Esophagus squamous epithelium (tissue), 5 donors: ENCODE measurements at places on chromosomes 13 and 19. TPM values are rescaled to one million over a fixed set of nuclear protein-coding genes. Genes with fewer than 3 reads are reported as not detected.
A peak's percentile ranks its signal among the peaks of the same experiment; 100 is the strongest.

GRCh38 chr13:114081761-114082681 is 50.4 kb downstream of the RASA3 start:
- no peaks in the 10 kb centered on the region for H3K36me3 ChIP-seq
- H3K4me1 ChIP-seq = peaks cover 17% of the 10 kb centered on the region
- H3K27ac ChIP-seq = no peak overlapping the region
- DNase-seq = no peak
- no peak overlapping the region for H3K4me3 ChIP-seq

- no peaks in the 10 kb centered on the region for H3K36me3 ChIP-seq
- DNase-seq = no peak
- no peaks in the 10 kb centered on the region for H3K27me3 ChIP-seq
- H3K4me1 ChIP-seq = peaks cover 49% of the 10 kb centered on the region
Measured at GRCh38 chr13:48567515-48568369, 34.9 kb upstream of the RCBTB2 start.

DNA sequence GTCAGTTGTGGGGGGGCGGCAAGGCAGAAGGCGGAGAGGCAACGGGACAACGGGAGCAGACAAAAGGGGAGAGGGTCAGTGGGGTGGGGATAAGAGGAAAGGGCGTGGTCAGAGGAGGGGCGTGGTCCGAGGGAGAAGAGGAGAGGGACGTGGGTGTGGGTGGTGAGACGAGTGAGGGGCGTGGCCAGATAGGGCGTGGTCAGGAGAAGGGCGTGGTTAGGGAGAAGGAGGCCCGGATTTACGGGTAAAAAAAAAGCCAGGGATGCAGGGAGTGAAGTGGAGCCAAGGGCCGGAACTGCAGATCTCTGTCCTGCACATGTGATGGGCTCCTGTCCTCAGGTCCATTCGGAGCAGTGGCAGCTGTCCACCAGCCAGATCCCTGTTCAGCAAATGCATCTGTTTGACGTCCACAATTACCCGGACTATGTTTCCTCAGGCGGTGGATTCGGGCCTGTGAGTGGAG is 21.5 kb downstream of the CPT1C start:
- no peak for DNase-seq
- H3K4me3 ChIP-seq = no peak overlapping the region
- H3K36me3 ChIP-seq = no peaks in the 10 kb centered on the region
- H3K4me1 ChIP-seq = peaks cover 4% of the 10 kb centered on the region
- H3K27me3 ChIP-seq = no peaks in the 10 kb centered on the region
- no peak overlapping the region for H3K27ac ChIP-seq

- no peak overlapping the region for H3K4me3 ChIP-seq
- no peaks in the 10 kb centered on the region for H3K36me3 ChIP-seq
- H3K27me3 ChIP-seq = no peaks in the 10 kb centered on the region
Measured at GRCh38 chr13:44292545-44292944, 81.1 kb upstream of the SERP2 start.

- DNase-seq = no peak
- no peaks in the 10 kb centered on the region for H3K36me3 ChIP-seq
- H3K4me1 ChIP-seq = no peaks in the 10 kb centered on the region
- H3K27me3 ChIP-seq = no peaks in the 10 kb centered on the region
- no peak overlapping the region for H3K27ac ChIP-seq
Measured at GRCh38 chr13:80036845-80037504, 304.0 kb downstream of the SPRY2 start.

The ZNF442 gene
- 0.53 TPM for total RNA-seq

DNA sequence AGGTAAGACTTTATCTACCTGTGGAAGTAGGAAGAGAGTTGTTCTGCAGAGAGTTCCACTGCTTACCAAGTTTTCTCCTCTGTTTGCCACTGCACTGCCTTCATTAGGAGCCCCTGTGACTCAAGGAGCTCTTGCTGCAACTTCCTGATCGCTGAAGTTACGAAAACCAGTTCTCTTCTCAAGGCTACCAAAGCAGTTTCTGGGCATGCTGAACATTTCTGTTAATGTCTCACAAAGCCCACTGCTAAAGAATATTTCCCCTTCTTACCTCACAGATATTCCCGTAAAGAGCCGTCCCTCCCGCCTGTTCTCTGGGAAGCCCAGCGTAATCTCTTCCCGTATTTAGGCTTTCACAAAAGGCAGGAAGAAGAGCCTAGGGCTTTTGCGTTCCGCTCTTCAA is 82.6 kb upstream of the OXGR1 start:
- no peaks in the 10 kb centered on the region for H3K27me3 ChIP-seq
- peak overlapping the region; percentile 45 for H3K27ac ChIP-seq
- DNase-seq = no peak
- no peaks in the 10 kb centered on the region for H3K4me1 ChIP-seq

The UBE2L5 gene
- total RNA-seq = not detected

The MRPL54 gene
- 79.9 TPM for total RNA-seq

The KRTDAP gene
- total RNA-seq = 4.6 TPM

DNA sequence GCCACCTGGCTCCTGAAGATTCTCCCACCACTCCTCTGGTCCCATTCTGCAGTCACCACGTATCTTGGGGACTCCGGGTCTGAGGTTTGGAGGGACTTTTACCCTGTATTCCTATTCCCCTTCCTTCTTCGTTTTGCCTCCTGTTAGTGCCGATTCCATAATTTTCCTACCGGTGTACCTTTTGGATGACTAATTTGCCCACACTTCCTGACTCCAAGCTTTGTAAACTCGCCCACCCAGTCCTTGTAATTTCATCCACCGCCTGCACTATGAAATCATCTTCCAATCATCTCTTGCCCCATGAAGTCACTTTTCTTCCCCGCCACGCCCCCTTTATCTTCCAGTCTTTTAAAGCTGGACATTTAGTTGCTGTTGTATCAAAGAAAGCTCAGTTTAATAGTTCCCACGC is 572 bp downstream of the UCHL3 start:
- peak overlapping the region; percentile 89 for H3K27ac ChIP-seq
- H3K27me3 ChIP-seq = no peaks in the 10 kb centered on the region
- H3K4me3 ChIP-seq = peak overlapping the region; percentile 89
- DNase-seq = no peak
- H3K4me1 ChIP-seq = no peaks in the 10 kb centered on the region
- H3K36me3 ChIP-seq = no peaks in the 10 kb centered on the region

The FGF22 gene
- 0.38 TPM for total RNA-seq
